ENCODE measurements at places on chromosomes 4 and X.

DNA sequence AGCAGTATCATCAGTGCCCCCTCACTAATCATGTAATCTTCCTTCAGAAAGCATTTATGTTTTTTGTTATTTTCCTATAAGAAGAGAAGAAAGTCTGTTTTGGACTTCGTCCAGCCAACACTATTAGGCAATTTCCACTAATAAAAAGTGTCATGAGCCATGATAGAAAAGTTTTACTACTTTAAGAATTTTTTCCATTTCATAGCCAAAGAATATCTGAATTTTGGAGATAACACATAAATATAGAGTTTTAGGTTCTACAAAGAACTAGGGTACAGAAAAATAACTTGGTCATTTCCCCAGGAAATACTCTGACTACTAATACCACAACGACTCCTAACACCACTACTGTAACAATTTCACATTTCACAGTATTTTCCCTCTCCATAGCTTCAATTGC, 41.8 kb upstream of the VEGFC start:
- no peak for DNase-seq

- no peak for DNase-seq
These were observed 300.2 kb downstream of the USP46 start for GRCh38 chr4:52358883-52359321.

GRCh38 chrX:101260435-101260834, 30.7 kb downstream of the TAF7L start:
- no peak for DNase-seq

DNA sequence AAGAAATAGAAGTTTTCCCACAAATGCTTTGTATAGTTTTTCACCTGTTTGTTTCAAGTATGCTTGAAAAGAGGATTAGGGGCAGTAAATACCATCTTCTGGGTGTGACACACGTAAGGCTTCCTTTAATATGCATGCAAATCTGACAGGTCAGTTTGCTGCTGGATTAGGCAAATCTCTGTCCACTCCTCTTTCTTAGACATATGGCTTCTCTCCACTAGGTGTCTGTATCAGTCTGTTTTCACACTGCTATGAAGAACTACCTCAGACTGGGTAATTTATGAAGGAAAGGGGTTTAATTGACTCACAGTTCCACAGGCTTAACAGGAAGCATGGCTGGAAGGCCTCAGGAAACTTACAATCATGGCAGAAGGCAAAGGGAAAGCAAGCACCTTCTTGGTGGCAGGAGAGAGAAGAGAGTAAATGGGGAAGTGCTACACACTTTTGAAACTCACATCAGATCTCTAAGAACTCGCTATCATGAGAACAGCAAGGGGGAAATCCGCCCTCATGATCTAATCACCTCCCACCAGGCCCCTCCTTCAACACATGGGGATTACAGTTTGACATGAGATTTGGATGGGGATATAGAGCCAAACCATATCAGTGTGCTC, 66.9 kb downstream of the TAB3 start:
- DNase-seq = no peak

DNA sequence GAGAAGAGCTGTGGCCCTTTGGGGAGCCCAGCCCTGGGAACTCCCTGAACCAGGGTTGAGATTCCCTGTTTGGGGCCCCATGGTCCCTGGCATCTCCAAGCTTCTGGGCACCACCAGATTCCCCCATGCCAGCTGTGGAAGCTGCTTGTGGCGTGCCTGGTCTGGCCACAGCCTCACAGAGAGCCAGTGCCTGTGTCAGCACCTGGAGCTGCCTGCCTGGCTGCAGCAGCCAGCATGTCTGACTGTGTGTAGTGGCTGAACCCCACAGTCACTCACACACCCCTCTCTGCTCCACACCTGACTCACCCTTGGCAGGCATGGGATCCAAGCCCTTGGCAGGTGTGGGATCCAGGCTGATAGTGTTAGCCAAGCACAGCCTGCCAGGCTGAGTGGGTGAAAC, 97.2 kb upstream of the GALNTL6 start:
- DNase-seq = no peak

GRCh38 chr4:167702391-167702790, 389.9 kb upstream of the ANXA10 start:
- DNase-seq = no peak

DNA sequence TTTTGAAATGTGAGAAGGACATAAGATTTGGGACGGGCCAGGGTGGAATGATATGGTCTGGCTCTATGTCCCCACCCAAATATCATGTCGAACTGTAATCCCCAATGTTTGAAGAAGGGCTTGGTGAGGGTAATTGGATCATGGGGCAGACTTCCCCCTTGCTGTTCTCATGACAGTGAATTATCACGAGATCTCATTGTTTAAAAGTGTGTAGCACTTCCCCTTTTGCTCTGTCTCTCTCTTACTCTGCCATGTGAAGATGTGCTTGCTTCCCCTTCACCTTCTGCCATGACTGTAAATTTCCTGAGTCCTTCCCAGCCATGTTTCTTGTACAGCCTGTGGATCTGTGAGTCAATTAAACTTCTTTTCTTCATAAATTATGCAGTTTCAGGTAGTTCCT, 17.5 kb downstream of the MTMR8 start:
- DNase-seq = no peak

GRCh38 chr4:52824603-52825459, 37.3 kb upstream of the RASL11B start:
- no peak for DNase-seq

DNA sequence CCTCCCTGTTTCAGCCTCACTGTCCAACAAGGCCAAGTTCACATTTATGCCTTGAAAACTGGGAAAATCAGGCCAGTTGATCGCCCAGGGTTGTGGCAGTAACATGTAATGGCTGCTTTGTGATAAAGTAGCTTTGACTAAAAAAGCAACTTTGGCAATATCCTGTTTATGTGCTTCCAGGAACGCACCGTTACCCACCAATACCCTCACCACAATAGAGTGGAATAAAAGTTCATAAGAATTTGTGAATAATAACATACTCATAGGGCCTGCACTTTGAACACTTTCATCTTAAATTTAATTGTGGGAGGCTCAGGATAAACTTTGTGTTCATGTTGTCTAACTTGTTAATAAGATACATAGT, 80.7 kb upstream of the MAML3 start:
- DNase-seq = no peak

GRCh38 chrX:133364865-133365264, 50.4 kb downstream of the GPC4 start:
- DNase-seq = no peak

GRCh38 chr4:93981594-93981993, 153.0 kb downstream of the ATOH1 start:
- DNase-seq = no peak

DNA sequence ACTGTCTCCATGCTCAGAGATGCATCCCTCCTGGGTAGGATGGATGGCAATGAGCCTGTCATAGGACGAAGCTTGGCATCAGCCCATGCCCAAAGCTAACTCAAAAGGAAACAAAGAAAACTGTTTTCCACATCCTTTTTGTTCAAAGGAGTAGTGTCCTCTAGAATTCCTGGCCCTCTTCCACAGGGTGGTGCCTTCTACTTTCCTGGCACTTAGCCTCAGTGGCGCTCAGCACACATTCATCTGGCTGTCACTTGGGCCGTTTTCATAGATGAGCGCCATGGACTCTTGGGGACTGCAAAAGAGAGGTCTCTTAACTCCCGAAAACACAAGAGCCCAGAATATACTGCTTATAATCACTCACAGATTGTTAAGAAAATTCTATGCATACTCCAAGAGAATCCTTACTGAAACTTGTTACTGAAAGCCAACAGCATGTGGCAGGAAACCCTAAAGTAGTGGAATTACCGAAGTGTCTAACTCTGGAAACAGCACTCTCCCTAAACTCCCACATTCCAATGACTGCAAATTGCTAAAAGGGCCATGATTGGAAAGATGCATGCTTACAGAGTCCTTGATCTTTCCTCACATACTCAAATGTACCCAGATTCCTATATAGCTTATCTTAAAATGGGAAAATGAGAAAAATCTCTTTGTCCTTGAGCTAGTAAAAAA, 110.0 kb downstream of the HS6ST2 start:
- no peak for DNase-seq

GRCh38 chr4:18422685-18423084, 401.1 kb upstream of the LCORL start:
- no peak for DNase-seq

DNA sequence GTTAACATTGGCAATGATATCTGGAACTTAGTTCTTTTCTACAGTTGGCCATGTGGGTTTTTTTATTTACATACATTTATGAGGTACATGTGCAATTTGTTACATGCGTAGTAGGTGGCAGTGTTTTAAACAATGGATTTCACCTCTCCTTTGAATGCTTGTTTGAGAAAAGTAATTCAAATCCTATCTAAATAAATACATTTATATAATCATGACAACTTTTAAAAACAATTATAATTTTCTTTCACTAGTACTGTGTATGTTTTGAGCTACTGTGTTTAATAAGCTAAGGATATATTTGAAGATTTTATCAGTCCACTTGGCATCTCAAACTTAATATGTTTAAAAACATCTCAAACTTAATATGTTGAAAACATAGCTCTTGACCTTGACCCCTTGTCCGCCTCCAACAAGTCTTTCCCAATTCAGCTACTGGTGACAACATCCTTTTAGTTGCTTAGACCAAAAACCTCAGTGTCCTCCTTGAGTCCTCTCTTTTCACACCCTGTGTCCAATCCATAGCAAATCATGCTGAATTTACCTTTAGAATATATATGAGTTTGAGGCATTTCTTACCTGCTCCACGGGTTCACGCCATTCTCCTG, 14.5 kb downstream of the GUCY1B1 start:
- DNase-seq = no peak

GRCh38 chr4:41792166-41792565, 43.6 kb upstream of the PHOX2B start:
- no peak for DNase-seq

DNA sequence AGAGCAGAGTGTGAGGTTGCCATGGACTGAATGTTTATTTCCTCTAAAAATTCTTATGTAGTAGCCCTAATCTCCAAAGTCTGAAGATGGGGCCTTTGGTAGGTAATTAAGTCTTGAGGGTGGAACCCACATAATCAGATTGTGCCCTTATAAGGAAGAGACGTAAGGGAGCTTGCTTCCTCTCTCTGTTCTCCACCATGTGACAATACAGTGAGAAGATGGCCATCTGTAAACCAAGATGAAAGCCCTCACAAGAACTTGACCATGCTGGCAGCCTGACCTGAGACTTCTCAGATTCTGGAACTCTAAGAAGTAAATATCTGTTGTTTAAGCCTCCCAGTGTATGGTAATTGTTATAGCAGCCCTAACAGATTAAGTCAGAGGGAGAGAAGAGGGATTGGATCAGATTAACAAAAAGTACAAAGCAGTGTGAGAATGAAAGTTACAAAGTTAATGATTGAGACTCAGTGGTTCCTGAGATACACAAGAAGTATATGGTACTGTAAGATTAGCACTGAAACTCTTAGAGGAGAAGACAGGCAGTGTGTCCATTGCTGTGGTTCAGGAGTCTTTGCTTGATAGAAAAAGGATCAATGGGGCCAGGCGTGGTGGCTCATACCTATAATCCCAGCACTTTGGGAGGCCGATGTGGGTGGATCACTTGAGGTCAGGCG, 82.5 kb upstream of the GC start:
- DNase-seq = no peak

DNA sequence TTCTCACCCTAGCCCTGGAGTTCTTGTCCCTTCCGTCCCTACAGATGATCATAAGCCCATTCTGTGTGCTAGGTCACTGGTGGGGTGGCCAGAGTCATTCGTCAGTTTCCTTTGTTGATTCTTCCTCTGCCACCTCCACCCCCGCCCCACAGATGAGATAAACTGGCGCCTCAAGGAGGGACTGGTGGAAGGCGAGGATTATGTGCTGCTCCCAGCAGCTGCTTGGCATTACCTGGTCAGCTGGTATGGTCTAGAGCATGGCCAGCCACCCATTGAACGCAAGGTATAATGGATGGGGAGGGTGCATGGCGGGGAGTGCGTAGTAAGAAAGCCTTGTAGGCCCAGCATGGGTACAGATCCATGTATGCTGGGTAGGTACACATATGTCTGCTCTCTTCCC, 6.4 kb downstream of the USP11 start:
- no peak for DNase-seq

DNA sequence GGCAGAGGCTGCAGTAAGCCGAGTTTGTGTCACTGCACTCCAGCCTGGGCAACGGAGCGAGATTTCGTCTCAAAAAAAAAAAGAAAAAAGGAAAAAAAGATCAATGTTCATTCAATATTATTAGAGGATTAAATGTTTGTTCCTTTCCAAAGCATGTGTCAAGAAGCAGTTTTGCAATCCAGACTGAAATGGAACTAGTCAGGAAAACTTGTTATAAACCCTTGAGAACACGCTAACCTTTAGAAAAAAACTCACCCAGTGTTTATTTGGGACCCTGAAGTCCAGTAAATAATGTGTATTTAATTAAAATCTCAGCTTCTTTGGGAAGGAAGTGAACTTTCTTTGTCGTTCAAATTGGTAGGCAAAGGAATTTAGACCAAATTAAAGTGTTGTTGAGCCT, 16.4 kb upstream of the PRSS12 start:
- no peak for DNase-seq
